ENCODE measurements at places on chromosomes 4 and X. TPM values are rescaled to one million over a fixed set of nuclear protein-coding genes. Genes with fewer than 3 reads are reported as not detected.
A peak's percentile ranks its signal among the peaks of the same experiment; 100 is the strongest.

CTAG1A gene
- total RNA-seq = not detected

GAGE13 gene
- not detected for total RNA-seq

SAP30 gene
- total RNA-seq = 18.1 TPM

ING2 gene
- 18.5 TPM for total RNA-seq

GRCh38 chr4:72295966-72296557 lies 264.3 kb downstream of the NPFFR2 start:
- H3K36me3 ChIP-seq = no peaks in the 10 kb centered on the region
- H3K4me3 ChIP-seq = no peak overlapping the region
- peak; percentile 80 for DNase-seq
- H3K27me3 ChIP-seq = no peaks in the 10 kb centered on the region

GRCh38 chr4:142092941-142093340 lies 456.6 kb downstream of the IL15 start:
- no peak for DNase-seq
- no peaks in the 10 kb centered on the region for H3K36me3 ChIP-seq
- H3K27me3 ChIP-seq = no peaks in the 10 kb centered on the region
- H3K27ac ChIP-seq = no peak overlapping the region
- no peaks in the 10 kb centered on the region for H3K4me1 ChIP-seq
- no peak overlapping the region for H3K4me3 ChIP-seq

GRCh38 chr4:1715002-1715758 lies 3.1 kb upstream of the SLBP start:
- H3K4me1 ChIP-seq = peaks cover 17% of the 10 kb centered on the region
- no peaks in the 10 kb centered on the region for H3K27me3 ChIP-seq
- DNase-seq = no peak

DNA sequence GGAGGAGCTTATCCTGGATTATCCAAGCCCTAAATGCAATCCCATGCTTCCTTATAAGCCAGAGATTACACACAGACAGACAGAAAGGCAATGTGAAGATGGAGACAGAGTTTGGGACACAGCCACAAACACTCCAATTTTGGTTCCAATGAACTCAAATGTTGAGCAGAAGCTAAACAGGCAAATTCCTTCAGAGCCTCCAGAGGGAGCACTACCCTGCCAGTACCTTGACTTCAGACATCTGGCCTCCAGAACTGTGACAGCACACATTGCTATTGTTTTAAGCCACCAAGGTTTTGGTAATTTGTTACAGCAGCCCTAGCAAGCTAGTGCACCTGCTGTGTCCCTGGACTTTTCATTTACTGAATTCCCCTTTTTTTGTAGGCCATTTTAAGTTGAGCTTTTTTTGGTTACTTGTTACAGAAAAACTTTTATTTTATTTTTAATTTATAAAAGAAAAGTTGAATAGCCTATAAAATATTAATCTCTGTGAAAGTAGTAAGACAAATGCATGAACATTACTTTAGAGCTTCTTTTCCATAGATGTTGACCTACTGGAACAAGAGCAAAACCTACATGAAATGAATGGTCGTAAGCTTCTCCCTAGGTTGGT lies 33.4 kb upstream of the SRD5A3 start:
- no peak overlapping the region for H3K4me3 ChIP-seq
- H3K36me3 ChIP-seq = no peaks in the 10 kb centered on the region
- DNase-seq = peak; percentile 80
- H3K27ac ChIP-seq = no peak overlapping the region
- H3K4me1 ChIP-seq = peaks cover 7% of the 10 kb centered on the region

GRCh38 chr4:175806727-175807126 lies 5.3 kb downstream of the GPM6A start:
- no peak overlapping the region for H3K27ac ChIP-seq
- DNase-seq = no peak
- H3K4me1 ChIP-seq = no peaks in the 10 kb centered on the region
- H3K27me3 ChIP-seq = no peaks in the 10 kb centered on the region
- H3K4me3 ChIP-seq = no peak overlapping the region

All from GM23338 (cell line).